ENCODE measurements at places on chromosomes 5 and 9.

DNA sequence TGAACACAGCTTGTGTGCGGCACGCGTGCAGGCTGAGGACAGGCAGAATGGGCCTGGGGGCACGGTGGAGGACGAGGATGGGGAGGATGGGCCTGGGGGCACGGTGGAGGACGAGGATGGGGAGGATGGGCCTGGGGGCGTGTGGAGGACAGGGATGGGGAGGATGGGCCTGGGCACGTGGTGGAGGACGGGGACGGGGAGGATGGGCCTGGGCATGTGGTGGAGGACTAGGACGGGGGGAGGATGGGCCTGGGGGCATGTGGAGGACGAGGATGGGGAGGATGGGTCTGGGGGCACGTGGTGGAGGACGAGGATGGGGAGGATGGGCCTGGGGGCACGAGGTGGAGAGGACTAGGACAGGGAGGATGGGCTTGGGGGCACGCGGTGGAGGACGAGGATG, 22.0 kb downstream of the FBXW5 start:
- DNase-seq = no peak

GRCh38 chr9:120030847-120031246, 549.1 kb downstream of the CDK5RAP2 start:
- DNase-seq = no peak

DNA sequence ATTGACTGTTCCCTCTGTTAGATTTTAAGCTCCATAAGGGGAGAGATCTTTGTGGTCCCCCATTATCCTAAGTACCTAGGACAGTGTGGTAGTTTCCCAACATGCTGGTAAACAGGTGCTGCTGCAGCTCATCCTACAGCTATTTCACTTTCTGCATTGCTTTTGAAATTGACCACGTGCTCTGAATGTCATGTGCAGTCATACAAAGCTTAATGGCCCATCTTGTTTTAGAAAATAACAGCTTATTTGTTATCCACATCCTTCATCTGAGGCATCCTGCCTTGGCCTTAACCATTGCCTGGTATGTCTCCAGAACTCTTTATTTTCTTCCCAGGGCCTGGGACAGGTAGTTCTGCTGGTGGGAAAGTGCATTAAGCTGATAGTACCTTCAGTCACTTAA, 14.7 kb downstream of the PIK3R1 start:
- no peak for DNase-seq

DNA sequence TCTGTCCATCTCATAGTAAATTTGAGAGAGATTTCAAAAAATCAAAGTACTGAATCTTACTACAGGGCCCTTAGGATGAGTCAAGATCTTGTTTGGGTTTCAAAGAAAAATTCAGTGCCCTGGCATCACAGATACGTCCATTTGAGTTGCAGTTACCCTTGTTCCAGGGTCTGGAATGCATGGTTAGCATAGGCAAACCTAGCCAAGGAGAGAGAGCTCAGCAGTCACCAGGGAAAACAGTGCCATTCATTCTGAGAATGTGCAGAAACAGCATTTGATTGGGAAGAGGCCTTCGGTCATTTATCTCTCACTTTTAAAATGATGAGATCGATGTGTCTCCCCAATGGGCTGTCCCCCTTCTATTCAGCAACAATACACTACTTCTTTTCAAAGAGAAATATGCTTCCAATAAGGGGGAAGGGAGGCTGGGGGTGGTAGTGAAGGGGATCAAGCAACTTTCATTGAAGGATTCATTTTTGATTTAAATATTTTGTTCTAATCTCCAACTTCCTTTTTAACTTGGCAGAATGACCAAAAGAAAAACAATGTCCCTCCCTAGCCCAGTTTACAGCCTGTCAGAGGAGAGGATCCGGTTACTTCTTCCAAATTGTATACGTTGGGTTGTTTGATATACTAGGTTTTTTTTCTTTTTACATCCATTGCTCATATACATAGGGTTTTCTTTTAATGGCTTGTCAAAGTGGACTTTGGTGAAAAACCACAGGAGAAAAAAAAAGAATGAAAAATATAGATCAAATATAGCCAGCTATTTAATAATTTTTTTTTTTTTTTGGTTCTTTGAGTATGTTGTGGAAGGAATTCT, 491.1 kb downstream of the CCDC171 start:
- DNase-seq = no peak

- no peak for DNase-seq
Observed at GRCh38 chr9:37495571-37495970, 9.8 kb downstream of the POLR1E start.

GRCh38 chr9:17624571-17624970, 45.7 kb downstream of the SH3GL2 start:
- DNase-seq = no peak

Data from C1 segment of cervical spinal cord (tissue), 14 donors.